ENCODE measurements at places on chromosomes 12 and 14. TPM values are rescaled to one million over a fixed set of nuclear protein-coding genes. Genes with fewer than 3 reads are reported as not detected.

RSRC2 gene
- total RNA-seq = 81.8 TPM

HOXC9 gene
- not detected for total RNA-seq

PLEKHD1 gene
- 0.05 TPM for total RNA-seq

RNASE1 gene
- not detected for total RNA-seq

DBX2 gene
- not detected for total RNA-seq

THAP2 gene
- 5.4 TPM for total RNA-seq

AMN gene
- 0.78 TPM for total RNA-seq

EFS gene
- total RNA-seq = not detected

GALNT16 gene
- total RNA-seq = not detected

FAM222A gene
- 0.60 TPM for total RNA-seq

GDF3 gene
- total RNA-seq = not detected

PDE6H gene
- not detected for total RNA-seq

RAPGEF3 gene
- 0.15 TPM for total RNA-seq

LRRC10 gene
- not detected for total RNA-seq

AQP2 gene
- not detected for total RNA-seq

OAS1 gene
- total RNA-seq = 34.9 TPM

GPR84 gene
- total RNA-seq = 0.31 TPM
